ENCODE measurements at places on chromosomes 5 and 9. TPM values are rescaled to one million over a fixed set of nuclear protein-coding genes. Genes with fewer than 3 reads are reported as not detected.

GRCh38 chr9:72207278-72207677 lies 58.0 kb downstream of the GDA start:
- DNase-seq, result no peak

Gene SPACA9
- total RNA-seq, result 9.6 TPM

GRCh38 chr9:21081451-21081850 lies 3.7 kb upstream of the IFNB1 start:
- no peak for DNase-seq

- DNase-seq, result no peak
Measured at GRCh38 chr5:62489471-62489870, 76.9 kb downstream of the IPO11 start.

DNA sequence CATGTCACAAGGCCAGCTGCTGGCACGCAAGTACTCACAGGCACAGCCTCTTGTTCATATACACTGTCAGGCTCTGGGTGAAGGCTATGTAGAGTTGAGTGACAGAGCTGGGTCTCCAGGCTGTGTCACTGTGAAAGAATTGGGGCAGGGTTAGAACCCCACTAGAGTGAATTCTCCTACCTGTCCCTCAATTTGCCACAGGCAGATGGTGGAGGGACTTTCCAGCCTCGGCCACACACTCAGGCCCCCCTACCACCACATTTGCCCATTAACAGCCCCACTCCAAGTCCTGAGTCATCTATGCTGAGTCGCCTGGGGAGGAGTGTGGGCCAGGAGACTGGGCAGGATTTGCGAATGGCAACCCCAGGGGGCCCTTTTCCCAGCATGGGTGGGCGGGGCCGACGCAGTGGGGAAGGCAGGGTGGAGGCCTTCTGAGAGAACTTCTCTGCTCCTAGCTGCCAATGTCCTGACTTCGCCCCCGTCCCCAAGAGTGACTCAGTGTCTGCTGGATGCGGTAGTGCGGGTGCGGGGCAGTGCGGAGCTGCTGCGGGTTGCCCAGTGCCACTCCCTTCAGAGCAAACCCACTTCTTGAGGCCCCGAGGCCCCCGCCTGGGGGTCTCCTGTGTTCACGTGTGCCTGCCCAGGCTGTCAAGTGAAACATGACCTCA lies 50.3 kb upstream of the PSD2 start:
- DNase-seq, result peak; percentile 50

DNA sequence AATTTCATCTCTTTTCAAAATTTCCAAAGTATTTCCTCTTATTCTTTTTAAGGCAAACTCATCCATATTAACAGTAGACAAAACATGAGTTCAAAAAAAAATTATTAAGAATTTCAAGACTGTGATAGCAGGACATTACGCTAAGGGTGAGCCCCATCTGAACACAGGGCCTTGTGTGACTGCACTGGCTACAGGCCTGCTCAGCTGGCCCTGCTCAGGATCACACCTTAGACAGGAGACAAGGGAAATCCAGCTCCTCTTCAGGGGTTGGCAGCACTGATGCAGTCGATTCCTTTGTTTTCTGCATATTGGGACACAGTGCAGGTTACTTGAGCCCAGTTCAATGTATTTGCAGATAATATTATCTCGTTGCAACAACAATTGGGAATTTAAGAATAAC lies 444.7 kb downstream of the PLK2 start:
- no peak for DNase-seq

- no peak for DNase-seq
Measured at GRCh38 chr5:80707645-80708044, 52.9 kb upstream of the DHFR start.

Gene EIF4EBP3
- total RNA-seq, result 19.9 TPM

- peak; percentile 41 for DNase-seq
Measured at GRCh38 chr9:114207034-114207810, 51.9 kb downstream of the COL27A1 start.

DNA sequence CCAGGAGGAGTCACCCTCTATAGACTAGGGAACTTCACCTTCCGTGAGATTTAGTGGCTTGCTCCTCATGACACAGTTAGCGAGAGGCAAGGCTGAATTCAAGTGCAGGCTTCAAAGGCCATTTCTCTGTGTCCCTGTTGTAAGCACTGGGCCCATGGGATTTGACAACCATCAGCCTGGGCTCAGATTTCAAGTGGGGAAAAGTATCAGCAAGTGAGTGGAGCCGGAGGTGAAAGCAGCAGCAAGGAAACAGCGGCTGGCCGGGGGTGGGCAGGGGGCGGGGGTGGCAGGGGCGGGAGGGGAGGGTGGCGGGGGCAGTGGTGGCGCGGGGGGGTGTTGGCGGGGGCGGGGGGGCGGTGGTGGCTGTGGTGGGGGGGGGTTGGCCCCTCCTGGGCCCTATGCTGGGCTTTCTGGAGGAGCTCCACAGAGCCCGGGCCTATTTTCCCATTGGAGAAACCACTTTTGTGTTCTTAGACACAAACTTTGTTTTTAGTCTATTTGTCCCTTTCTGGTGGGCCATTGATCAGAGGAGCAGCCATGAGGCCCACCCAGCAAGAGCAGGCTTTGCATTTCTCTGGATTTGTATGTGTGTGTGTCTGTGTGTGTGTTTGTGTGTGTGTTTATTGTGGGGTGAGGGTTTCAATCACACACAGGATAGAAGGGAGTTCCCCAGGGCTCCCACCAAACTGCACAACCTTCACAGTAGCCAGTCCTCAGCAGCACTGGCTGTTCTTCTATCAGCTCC lies 165.4 kb upstream of the RAI14 start:
- DNase-seq, result no peak

Gene ELAVL2
- 1.2 TPM for total RNA-seq

DNA sequence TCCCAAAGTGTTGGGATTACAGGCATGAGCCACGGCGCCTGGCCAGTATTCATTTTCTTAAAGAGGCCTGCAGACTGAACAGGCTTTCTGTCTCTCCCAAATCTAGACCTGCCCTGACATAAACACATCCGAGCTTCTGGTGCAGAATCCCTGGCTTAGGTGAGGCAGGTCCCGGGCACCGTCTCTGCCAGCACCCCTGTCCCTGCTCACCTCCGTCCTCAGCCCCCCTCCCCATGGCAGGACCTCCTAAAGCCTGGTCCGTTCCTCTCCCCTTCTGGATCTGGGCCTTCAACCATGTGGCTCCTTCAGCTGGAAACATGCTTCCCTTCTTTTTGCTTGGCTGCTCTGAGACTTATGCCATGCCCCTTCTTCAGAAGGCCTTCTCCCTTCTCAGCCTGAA lies 22.7 kb upstream of the RXRA start:
- no peak for DNase-seq

GRCh38 chr5:171315386-171315891 lies 6.4 kb downstream of the TLX3 start:
- DNase-seq, result no peak

Gene CRB2
- total RNA-seq, result 0.62 TPM

DNA sequence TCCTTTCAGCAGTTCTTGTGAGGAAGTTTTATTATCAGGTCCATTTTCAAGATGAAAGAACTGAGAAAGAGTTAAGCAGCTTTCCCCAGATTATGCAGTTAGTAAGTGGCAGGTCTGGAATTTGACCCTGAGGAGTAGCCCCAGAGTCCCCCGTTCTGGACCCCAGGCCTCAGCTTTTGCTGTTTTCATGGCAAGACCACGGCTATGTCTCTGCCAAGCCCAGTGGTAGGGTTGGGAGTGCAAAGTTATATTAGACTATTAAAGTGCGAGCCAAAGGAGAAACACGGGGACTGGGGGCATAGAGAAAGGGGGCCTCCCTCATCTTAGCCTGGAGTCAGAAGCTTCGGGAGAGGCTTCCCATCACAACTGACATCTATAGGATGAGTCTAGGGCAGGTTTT lies 19.3 kb upstream of the ORM1 start:
- no peak for DNase-seq

GRCh38 chr5:163571744-163572143 lies 66.3 kb downstream of the MAT2B start:
- DNase-seq, result no peak

DNA sequence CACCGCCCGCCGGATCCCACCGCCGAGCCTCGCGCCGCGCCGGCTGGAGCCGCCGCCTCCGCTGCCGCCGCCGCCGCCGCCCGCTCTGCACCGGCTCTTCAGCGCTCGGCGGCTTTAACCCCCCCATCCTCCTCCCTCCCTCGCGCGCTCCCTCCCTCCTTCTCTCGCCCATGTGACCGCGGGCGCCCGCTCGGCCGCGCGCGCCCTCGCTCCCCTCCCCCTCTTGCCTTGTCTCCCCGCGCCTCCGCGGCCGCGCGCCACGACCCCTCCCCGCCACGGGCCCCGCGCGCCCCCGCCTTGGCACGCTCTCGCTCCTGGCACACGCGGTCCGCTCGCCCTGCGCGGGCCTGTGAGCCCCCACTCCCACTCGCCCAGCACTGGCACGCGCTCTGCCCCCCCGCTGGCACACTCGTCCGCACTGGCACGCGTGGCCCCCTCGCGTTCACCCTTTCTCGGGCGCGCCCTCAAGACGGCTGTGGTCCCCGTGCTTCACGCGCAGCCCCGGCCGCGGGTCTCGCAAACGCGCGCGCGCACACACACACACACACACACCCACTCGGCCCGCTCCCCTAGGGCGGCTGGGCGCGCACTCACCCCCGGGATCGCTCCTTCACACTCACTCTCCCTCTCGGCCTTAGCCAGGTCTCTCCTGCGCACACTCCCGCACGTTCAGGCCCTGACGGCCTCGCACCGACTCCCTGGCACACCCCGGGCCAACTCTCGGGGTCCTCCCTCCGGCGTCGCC lies at the start of gene CNTFR:
TSS of gene CNTFR (minus strand) at position 89 of the 745 bp plus-strand sequence. CDS start 20,743 bp downstream, outside the sequence.
- DNase-seq, result peak; percentile 67

Gene TAF11L10
- total RNA-seq, result not detected

Gene LHX6
- 2.1 TPM for total RNA-seq

Gene SLCO6A1
- total RNA-seq, result not detected

Gene FAXDC2
- total RNA-seq, result 38.3 TPM
